ENCODE measurements at places on chromosomes 7 and 10. TPM values are rescaled to one million over a fixed set of nuclear protein-coding genes. Genes with fewer than 3 reads are reported as not detected.
A peak's percentile ranks its signal among the peaks of the same experiment; 100 is the strongest.

DNA sequence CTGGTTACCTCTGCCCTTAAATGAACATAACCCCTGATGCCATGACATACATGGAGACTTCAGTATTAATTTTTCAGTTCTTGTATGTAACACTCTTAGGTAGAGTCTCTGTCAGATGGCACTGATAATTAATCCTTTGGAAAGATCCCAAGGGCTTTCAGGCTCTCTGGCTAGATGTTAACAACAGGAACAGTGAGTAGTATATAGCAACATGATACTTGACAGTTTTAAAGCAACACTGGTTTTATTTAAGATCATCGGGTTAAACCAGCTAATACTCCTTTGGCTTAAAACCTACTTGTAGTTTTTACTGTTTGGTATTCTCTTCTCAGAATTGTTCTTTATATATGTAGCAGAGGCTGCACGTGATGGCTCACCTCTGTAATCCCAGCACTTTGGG, 27.3 kb downstream of the AHCYL2 start:
- DNase-seq: no peak

DNA sequence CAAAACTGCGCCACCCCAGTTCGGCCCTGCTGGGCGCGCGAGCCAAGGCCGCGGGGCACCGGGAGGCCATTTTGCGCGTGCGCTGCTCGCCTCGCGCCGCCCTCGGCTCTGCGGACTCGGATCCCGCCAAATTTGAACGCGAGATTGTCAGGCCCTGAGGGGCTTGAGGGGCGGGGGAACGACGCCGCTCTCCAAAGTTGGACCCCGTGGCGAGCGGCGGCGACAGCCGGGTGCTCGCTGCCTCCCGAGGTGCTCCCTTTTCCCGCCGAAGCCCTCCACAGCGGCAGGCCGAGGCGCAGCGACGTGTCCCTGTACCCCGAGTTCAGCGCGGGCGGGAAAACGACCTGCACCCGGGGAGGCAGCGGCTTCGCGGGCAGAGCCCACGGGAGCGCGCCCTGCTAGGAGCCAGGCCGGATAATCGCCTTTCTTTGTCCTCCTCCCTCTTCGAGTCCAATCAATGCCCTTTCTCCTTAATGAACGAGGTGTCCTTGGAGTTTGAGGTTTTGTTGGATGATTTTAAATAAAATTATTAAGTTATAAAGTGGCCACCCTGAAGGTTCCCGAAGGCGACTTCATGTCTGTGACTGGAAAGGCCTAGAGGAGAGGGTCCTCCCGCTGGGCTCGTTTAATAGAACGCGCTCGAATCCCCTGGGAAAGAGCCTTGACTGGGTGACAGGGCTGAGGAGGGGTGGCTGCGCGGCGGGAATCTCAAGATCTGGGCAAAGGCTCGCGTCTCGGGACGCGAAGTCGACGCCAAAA, 10.7 kb upstream of the SPAG6 start:
- no peak for DNase-seq

- no peak for DNase-seq
Measured at GRCh38 chr10:132065491-132066105, at the start of gene JAKMIP3. JAKMIP3 (plus strand) TSS chr10:132065946; CDS start chr10:132104809, 38,863 bp downstream.

- DNase-seq: no peak
Measured at GRCh38 chr7:134029743-134030142, 97.4 kb upstream of the LRGUK start.

DNA sequence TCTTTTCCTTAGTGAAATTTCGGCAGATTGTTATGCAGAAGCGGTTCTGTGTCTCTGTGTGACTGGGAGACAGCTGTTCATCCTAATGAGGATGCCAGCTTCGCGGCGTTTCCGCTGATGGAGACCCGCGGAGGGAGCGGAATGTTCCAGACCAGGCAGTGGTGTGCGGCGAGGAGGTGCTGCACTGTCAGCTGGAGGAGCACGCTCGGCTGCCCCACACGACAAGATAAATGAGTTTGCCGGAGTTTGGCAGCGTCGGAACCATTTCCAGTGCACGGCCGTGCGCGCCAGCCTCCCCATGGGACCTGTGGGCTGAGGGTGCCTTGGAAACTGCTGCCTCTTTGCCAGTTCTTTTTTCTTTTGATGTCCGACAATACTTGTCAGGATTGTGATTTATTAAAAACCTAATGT, 64.6 kb downstream of the WDR37 start:
- DNase-seq: no peak

GRCh38 chr10:73796766-73797165, 11.4 kb downstream of the ZSWIM8 start:
- no peak for DNase-seq

DNA sequence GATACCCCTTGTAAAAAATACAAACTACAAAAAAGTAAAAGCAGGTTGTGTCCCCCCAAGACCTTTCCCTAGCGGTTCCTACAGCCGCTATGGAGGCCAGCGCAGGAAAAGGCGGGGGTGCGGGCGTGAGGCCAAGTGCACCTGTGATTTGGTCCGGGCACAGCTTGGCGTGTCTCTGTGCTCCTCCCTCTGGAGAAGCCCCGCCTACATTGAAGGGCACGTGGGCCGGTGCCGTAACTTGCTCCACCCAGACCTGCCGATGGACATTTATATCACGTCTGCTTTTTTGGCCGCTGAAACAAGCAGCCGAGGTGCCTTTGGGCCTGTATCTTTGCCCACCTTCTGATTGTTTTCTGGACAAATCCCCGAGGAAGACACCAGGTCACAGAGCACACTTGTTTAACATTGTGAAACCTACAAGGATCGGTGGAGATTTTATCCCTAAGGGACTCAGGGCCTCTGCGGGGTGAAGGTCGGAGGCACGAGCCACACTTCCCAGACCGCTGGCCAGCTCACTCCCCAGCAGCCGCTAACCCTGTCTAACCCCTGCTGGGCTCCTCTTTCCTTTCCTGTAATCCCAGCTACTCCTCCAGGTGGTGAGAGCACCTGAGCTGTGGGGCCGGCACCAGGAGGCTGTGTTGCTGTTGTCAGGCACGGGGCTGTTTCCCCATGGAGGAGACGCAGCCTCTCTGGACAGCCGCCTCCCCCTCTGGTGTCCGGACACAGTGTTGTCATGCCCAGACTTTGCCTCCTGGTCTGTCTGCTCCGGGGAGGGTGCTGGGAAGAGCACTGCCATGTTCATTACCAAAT, 18.8 kb upstream of the INPP5A start:
- peak; percentile 64 for DNase-seq

MYOZ1 gene
- total RNA-seq: 8.5 TPM

TUBAL3 gene
- not detected for total RNA-seq

TMEM26 gene
- total RNA-seq: not detected

TSPAN12 gene
- total RNA-seq: 28.9 TPM

MRPS33 gene
- 8.9 TPM for total RNA-seq
